ENCODE measurements at places on chromosomes 16 and 17. TPM values are rescaled to one million over a fixed set of nuclear protein-coding genes. Genes with fewer than 3 reads are reported as not detected.

The ZSWIM7 gene
- 18.9 TPM for total RNA-seq

The SOX15 gene
- 44.4 TPM for total RNA-seq

The GCGR gene
- total RNA-seq: not detected

- DNase-seq: no peak
Measured at GRCh38 chr16:30923554-30924075, at the start of gene FBXL19. FBXL19 (plus strand) TSS chr16:30923572; CDS start chr16:30925755, 2,183 bp downstream.

GRCh38 chr16:64657316-64658011, 464.4 kb downstream of the CDH11 start:
- no peak for DNase-seq

GRCh38 chr16:85989376-85989775, 90.4 kb downstream of the IRF8 start:
- DNase-seq: no peak

DNA sequence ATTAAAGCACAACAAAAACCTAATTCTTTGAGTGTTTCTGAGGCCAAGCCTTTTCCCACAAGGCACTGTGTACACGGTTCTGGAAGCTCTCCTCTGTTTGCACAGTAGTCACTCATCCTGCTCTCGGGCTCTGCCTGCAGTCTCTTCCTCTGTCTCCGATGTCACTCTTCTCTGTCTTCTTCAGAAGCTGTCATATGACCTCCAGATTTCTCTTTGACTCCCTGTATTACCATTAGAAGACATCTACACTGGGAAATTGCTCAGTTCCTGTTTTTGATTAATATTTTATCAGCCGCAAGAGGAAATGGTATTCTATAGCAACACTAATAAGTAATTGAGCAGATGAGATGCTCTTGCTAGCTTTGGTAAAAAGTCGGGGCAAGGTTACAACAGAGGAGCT, 422.9 kb downstream of the WWOX start:
- no peak for DNase-seq

- no peak for DNase-seq
Measured at GRCh38 chr17:72407931-72408330, 287.1 kb downstream of the SOX9 start.

- no peak for DNase-seq
Measured at GRCh38 chr17:42953669-42954068, 10.6 kb downstream of the AARSD1 start.

GRCh38 chr17:53942898-53943297, 120.2 kb downstream of the KIF2B start:
- no peak for DNase-seq
